HepG2 (cell line): ENCODE measurements at places on chromosomes 1 and 21.

DNA sequence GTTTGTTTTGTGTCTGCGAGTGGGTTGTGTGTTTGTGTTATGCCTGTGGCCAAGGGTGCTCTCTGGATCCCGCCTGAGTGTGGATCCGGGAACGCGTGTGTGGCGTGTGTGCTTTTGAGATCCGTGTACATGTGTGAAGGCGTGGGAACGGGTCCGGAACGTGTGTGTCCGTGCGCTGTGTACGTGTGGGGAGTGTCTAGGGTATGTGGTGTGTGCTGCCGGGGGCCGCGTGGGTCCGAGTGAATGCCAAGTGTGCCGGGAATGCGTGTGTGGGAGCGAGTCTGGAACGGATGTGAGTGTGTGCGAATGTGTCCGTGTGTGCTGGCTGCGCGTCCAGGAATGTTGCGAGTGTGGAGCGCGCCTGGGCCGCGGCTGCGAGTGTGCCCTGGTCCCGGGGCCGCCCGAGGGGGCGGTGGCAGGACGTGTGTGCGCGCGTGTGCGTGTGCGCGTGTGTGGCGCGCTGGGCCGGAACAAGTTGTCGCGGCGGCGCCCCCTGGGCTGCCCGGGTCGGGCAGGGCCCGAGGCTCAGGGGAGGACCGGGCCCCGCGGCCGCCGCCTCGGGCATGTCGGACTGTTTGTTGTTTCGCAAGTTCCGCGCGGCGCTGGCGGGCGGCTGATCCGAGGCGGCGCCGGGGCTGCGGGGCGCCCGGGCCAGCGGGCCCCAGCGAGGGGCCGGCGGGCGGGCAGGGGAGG, 953 bp downstream of the PTPRU start:
- peak; percentile 34 for DNase-seq

- DNase-seq: no peak
Measured at GRCh38 chr21:29546071-29546470, 247.3 kb downstream of the BACH1 start.

DNA sequence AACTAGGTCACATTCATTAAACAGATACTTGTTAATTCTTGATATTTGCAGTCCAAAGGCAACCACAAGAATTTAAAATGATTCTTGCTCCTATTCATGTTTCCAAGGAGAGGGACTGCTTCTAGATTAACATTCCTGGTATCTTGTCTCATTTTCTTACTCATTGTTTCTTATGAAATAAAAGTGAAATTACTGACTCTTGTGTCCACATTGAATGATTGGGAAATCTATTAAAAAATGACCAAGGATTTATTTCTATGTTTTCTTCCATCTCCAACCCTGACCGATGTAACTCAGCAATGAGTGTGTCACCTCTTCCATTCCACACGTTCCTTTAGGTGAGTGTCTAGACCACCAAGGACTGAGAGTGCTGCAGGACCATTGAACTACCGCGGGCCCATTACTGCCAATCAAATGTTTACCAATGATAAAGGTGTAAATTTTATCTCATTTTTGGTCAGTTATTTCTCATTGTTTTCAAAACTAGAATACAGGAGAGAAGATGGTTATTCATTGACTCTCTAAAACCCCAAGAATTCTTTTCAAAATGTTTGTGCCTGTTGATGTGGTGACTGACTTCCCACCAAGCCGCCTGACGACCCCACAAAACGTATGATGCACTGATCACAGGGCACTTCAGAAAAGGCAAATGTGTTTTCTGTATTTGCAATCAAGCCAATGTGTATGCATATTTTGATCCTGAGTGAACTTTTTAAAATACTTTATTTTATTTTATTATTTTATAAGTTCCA, 414.6 kb upstream of the PTBP2 start:
- DNase-seq: no peak

- DNase-seq: no peak
Measured at GRCh38 chr1:31694964-31695313, 8.9 kb downstream of the COL16A1 start.

- no peak for DNase-seq
Measured at GRCh38 chr1:181216591-181216994, 128.1 kb downstream of the IER5 start.

DNA sequence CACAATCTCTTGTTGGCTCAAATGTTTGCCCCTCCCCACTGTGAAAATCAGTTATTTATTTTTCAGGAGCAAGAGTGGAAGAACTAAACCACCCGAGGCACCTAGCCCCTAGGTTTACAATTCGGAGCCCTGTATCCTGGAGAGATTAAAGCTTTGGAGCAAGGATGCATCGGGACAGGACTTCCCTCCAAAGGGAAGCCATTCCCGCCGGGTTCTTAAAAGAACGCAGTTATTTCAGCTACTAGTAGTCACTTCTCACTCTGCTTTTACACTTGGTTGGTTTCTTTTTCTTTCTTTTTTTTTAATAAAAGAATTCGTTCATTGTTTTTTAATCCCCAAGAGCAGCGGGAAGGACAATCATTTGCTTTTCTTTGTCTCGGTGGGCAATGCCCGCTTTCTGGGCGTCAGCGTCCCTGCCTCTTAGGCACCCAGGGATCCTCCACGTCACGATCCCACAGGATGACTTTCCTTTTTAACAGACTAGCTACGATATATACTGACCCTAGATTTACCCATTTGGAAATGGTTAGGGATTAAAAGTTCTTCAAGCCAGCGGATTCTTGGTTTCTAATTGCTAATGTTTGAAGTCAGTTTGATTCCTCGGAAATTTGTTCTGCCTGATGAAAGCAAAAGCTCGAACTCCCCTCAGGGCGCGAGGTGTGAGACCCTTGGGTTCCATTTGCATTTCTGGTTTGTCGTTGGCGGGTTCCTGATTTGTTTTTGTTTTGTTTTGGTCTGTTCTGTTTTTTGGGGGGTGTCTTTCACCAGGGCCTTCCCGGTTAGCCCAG, 9.0 kb downstream of the TBX15 start:
- DNase-seq: no peak

GRCh38 chr21:37032877-37033471, 26.5 kb downstream of the RIPPLY3 start:
- no peak for DNase-seq

- DNase-seq: no peak
Measured at GRCh38 chr1:157312082-157312812, 174.1 kb upstream of the ETV3 start.

DNA sequence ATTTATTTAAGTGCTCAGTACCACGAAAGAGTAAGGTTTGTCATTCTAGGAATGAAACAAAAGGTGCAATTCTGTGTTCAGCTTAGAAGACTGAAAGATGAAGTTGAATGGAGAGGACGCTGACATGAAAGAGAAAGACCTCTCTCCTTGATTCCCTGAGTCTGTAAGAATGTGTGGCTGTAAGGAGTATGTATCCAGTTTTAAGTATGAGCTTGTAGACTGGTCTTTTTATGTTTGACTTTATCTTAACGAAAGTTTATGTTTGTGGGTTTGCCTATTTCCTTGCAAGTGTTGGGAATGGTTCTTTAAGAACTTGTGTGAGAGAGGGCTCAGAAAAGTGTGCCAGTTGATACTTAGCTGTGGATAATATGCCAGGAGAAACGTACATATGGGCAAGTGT, 1.4 kb downstream of the CHD1L start:
- no peak for DNase-seq

DNA sequence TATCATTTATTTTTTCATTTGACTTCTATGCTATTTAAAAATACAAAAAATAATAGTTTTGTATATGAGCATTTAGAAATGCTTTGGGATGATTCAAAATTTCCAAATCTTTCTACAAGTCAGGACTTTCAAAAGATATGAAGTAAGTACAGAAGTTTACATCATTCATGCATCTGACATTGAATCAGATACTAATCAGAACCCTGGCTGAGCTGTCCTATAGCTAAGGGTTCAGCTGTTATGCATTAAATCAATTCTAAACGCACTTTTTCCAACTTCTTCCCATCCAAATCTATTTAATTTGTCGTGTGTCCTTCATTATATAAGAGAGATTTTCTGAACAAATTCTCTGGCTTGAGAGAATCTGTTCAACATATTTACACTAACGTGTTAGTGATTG, 779.4 kb downstream of the LTN1 start:
- DNase-seq: no peak
